Stimulated activated CD8-positive, alpha-beta memory T cell treated with anti-CD3 and anti-CD28 coated beads, Interleukin-4, amount 100 ng/mL, for 4 hours (primary cell): ENCODE measurements at places on chromosomes 5 and 9.
A peak's percentile ranks its signal among the peaks of the same experiment; 100 is the strongest.

DNA sequence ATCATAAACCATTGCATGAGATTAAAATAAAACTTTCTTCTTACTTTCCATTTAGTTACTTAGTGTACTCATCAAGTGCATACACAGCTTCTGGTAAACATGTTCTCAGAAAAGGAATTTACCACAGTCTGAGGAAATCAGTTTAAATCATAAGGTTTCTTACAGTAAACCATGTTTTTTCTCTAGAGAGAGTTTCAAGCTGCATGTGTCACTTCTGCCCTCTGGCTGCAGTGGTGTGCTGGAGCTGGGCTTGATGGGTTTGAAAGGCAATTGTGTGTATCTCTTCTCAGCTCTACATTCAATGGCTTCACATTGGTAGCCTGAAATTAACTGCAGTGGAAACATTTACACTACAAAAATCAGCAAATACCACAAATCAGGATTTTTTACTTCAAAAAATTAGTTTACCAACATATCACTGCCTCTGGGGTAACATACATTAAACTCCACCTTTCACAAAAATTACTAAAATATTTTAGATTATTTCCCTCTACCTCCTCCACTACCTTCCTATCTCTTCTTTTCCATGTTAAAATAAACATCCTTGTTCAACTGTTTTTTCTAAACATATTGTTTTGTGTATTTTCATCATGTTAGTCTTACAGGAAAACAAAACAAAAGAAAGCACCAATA, 414.3 kb downstream of the ANXA1 start:
- no peak for DNase-seq

GRCh38 chr5:139882316-139882715, 86.7 kb downstream of the PSD2 start:
- DNase-seq, result no peak

DNA sequence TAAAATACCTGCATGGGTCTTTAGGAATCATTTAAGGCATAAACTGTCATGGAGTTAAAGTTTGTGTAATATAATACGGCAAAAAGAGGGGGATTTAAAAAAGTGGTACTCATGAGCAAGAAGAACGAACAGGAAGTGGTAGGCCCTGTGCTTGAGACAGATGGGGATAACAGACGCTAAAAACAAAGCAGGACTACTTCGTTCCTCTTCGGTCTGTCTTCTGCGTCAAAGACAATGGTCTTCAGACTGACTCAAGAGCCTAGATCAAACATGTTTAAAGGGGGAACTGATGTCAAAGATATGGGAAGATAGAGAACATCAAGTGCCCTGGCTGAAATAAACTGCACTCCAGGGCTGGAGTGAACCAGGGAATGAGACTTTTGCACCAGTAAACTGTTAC, 59.8 kb upstream of the RFX3 start:
- DNase-seq, result no peak

DNA sequence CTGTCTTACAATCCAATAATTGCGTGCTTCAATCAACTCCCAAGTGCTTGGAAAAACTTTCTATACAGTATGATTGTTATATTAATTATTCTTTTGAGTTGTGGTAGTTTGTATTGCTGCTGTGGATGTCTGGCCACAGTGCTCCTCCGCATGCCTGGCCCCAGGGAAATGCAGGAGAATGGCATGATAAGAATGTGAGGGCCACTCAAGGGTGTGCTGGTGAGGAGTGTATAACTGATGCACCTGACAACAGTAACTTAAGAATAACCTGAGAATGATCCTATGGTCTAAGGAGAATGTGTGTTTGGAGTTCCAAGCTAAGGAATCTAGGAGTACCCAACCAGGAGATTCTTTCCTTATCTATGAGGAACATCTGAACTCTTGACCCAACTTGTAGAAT, 152.9 kb upstream of the APC start:
- DNase-seq, result no peak

GRCh38 chr5:55278778-55279177, 28.7 kb downstream of the DHX29 start:
- DNase-seq, result no peak

DNA sequence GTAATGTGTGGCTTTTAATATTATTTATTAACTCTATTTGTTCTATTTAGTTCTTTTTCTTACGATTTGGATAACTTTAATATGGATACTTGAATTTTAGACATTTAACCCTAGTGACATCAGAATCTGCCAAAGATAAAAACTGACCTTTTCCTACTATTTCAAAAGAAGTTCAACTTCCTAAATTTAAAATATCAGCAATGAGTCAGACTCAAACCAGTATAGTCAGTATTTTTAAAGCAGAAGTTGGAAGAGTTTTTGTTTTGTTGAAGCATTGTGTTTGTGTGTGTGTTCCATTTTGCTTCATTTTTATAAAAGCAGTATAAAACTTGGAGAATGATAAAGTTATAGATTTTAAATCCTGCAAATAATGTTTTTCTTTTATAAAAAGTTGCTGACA, 251.8 kb upstream of the RASA1 start:
- no peak for DNase-seq

- DNase-seq, result no peak
Measured at GRCh38 chr9:98774746-98775145, 21.6 kb downstream of the ANKS6 start.

GRCh38 chr5:1008451-1009358, at the start of gene NKD2:
TSS of gene NKD2 (plus strand) at chr5:1008802. CDS start at chr5:1009058, 256 bp downstream.
- DNase-seq, result no peak

DNA sequence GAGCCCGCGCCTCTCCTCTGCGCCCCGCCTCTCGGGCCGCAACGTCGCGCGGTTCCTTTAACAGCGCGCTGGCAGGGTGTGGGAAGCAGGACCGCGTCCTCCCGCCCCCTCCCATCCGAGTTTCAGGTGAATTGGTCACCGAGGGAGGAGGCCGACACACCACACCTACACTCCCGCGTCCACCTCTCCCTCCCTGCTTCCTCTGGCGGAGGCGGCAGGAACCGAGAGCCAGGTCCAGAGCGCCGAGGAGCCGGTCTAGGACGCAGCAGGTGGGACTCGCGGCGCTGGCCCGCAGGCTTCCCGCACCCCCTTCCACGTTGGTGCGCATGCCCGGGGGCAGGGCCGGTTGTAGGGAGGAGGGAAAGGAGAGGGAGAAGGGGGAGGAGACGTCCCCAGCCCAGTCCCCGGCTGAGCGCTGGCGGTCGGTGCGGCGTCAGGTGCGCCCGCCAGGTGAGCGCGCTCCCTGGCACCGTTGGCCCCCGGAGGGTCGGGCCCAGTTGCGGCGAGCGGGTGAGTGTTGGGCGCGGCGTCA, at the start of gene OCLN:
Gene OCLN, plus strand, starts transcription at position 400 of the 532 bp plus-strand sequence. CDS start 11,455 bp downstream, outside the sequence.
- DNase-seq, result no peak

- DNase-seq, result no peak
Measured at GRCh38 chr5:158812408-158812807, 287.3 kb downstream of the EBF1 start.

- no peak for DNase-seq
Measured at GRCh38 chr5:135761746-135762145, 72.7 kb upstream of the SLC25A48 start.

DNA sequence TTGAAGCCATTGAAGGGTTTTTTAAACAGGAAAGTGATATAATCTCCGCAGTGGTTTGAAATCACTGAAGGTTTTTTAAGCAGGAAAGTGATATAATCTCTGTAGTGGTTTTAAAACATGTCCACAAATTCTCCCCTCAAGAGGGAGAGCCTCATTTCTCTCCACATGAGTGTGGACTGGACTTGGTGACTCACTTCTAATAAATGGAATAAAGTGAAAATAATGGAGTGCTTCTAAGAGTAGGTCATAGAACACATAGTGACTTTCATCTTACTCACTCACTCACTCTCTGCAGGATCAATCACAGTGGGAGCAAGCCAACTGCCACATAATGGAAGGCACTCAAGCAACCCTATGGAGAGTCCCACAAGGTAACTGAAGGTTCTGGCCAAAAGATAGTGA, 12.0 kb downstream of the CTNNAL1 start:
- no peak for DNase-seq

- DNase-seq, result no peak
Measured at GRCh38 chr5:37437711-37438110, 58.6 kb downstream of the WDR70 start.

GRCh38 chr9:136793086-136793946, 2.2 kb downstream of the TMEM141 start:
- DNase-seq, result no peak

- DNase-seq, result no peak
Measured at GRCh38 chr9:134366223-134367031, 40.2 kb downstream of the RXRA start.

GRCh38 chr5:116084871-116085715, at the start of gene COMMD10:
TSS of gene COMMD10 (plus strand) at chr5:116085025.
- peak; percentile 59 for DNase-seq

DNA sequence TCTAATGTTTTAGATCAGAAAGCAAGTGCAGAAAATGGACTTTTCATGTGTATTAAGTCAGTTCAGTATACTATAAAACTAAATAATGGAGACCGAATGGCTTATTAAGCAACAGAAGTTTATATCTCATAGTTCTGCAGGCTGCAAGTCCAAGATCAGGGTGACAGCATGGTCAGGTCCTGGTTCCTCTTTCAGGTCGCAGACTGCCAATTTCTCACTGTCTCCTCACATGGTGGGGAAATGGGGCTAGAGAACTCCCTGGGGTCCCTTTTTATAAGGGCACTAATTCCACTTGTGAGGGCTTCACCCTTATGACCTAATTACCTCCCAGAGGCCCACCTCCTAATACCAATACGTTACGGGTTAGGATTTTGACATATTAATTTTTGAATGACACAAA, 48.7 kb downstream of the RICTOR start:
- no peak for DNase-seq

DNA sequence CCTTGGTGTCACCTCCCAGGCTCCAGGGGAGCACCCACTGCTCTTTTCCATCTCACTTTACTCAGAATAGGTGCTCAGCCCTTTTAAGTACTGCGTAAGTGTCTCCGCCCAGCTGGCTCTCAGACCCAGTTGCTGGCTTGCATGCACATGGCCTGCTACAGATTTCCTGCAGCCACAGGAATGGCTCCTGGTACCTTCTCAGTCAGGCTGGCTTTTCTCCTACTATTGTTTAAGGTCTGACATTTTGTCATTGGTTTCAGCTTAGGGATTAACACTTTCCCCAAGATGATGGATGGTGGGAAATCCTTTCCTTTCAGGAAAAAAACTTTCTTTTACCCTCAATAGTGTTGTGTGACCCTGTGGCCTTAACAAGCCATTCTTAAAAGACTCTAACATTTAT, 1652.3 kb upstream of the WWC1 start:
- no peak for DNase-seq

GRCh38 chr5:74546796-74547195, 93.7 kb downstream of the ENC1 start:
- no peak for DNase-seq

DNA sequence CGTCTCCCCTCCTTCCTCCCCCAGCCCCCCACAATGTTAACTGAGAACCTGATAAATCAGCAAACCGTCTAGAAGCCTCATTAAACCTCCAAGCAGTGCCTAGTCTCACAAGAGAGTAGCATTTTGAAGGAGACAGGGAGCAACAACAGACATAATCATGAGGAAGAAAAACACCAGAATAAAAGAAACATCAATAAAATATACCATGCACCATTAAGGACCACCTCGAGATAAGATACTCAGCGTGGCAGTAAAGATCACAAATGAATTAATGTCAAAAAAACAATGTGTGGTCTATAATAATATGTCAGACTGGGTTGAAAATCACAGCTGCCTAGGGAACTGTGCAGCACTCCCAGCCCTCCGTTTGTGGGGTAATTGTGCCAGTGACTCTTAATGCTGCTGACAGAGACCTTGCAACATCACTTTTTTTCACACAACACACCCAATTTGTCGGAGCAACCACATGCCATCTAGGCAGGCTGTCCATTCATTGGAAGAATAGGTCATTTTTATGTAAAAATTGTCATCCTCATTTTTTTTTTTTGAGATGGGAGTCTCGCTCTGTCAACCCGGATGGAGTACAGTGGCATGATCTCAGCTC, 450.8 kb upstream of the WWC1 start:
- no peak for DNase-seq

DNA sequence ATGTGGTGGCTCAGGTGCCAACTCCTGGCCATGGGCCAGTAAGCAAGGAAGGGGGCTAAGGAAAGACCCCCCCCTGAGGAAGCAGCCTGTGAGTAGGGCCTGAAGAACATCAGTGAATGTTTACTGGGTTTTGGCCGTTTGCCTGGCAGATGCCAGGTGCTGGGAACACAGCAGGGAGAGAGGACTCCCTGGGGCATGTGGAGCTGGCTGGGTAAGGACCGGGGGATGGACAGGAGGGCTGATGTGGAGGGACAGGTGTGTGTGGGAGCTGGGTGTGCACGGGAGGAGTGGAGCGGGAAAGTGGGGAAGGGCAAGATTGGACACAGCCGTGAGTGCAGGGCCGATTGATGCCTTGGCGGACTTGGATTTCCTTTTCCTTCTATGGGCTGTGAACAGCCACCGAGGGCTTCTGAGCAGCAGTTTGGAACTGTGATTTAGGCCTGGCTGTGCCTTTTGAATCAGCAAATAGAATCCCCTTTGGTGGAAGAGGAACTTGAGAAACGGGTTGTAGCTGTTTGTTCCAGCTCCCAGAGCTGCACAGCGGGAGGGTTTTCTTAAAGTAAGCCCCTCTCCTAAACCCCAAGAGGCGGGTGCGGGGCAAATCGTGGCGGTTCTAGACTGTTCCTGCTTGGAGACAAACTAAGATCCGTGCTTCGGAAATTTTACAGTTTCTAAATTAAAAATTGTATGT, 3.1 kb downstream of the HMCN2 start:
- no peak for DNase-seq

GRCh38 chr5:158718738-158719505, 380.8 kb downstream of the EBF1 start:
- DNase-seq, result no peak

GRCh38 chr9:19074836-19075235, 25.6 kb downstream of the RRAGA start:
- DNase-seq, result no peak

DNA sequence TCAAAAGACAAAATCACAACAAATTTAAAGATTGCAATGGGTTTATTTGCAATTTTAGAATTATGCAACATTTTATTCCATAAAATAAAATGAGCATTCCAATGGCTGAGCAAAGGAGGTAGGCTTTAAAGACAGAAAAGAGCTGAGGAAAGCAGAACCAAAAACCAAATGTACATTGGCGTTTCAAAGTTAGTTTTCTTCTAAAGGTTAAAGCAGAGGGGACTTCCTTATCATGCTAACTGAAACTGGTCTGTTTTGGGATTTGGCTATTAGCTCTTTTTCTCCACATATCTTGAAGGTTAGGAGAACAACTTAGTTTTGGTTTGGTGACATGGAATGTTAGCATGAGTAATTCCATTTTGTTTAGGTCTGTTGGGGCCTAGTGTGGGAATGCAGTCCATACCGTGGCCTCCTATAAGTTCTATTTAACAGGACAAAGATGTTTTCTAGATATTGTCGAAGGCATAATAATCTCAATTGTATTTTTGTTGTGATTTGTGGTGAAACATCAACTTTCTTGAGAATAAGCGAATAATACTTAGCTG, 20.3 kb downstream of the DCP2 start:
- no peak for DNase-seq

DNA sequence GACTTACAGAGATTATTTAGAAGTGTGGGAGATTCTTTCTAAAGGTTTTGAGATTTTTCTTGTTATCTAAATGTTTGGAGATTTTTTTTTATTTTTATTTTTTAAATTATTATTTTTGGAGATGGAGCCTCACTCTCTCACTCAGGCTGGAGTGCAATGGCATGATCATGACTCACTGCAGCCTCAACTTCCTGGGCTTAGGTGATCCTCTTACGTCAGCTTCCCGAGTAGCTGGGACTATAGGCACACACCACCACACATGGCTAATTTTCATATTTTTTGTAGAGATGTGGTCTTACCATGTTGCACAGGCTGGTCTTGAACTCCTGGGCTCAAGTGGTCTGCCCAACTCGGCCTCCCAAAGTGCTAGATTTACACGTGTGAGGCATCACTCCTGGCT, 694.5 kb downstream of the TLE1 start:
- DNase-seq, result no peak
